ENCODE measurements at places on chromosomes 12 and 14. TPM values are rescaled to one million over a fixed set of nuclear protein-coding genes. Genes with fewer than 3 reads are reported as not detected.
A peak's percentile ranks its signal among the peaks of the same experiment; 100 is the strongest.

VRK1 gene
- total RNA-seq = 70.4 TPM

METTL17 gene
- 93.7 TPM for total RNA-seq

CDKN1B gene
- 49.0 TPM for total RNA-seq

DAO gene
- not detected for total RNA-seq

TMEM233 gene
- total RNA-seq = not detected

DNA sequence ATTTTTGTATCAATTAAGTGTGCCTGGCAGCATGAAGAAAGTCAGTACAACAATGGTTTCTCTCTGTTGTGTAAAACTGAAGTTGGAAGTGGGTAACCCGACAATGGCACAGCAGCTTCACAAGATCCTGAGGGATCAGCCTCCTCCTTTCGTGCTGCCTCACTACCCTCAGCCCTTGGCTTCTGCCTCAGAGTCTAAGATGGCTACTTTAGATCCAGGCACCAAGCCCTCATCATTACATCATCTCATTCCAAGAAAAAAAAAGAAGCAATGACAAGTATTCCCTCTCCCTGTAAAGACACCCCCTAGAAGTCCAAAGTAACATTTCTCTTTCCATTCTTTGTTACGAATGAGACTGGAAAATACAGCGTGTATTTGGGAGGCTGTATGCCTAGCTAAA, 92.6 kb downstream of the DNAI7 start:
- H3K4me1 ChIP-seq = no peaks in the 10 kb centered on the region
- H3K27ac ChIP-seq = no peak overlapping the region
- no peak overlapping the region for H3K4me3 ChIP-seq
- no peak for DNase-seq
- peaks cover 32% of the 10 kb centered on the region for H3K36me3 ChIP-seq

- H3K4me3 ChIP-seq = peak overlapping the region; percentile 13
- peak overlapping the region; percentile 85 for H3K27ac ChIP-seq
- H3K27me3 ChIP-seq = no peaks in the 10 kb centered on the region
- DNase-seq = no peak
Observed at GRCh38 chr12:92912052-92912451, 17.0 kb downstream of the EEA1 start.

DNA sequence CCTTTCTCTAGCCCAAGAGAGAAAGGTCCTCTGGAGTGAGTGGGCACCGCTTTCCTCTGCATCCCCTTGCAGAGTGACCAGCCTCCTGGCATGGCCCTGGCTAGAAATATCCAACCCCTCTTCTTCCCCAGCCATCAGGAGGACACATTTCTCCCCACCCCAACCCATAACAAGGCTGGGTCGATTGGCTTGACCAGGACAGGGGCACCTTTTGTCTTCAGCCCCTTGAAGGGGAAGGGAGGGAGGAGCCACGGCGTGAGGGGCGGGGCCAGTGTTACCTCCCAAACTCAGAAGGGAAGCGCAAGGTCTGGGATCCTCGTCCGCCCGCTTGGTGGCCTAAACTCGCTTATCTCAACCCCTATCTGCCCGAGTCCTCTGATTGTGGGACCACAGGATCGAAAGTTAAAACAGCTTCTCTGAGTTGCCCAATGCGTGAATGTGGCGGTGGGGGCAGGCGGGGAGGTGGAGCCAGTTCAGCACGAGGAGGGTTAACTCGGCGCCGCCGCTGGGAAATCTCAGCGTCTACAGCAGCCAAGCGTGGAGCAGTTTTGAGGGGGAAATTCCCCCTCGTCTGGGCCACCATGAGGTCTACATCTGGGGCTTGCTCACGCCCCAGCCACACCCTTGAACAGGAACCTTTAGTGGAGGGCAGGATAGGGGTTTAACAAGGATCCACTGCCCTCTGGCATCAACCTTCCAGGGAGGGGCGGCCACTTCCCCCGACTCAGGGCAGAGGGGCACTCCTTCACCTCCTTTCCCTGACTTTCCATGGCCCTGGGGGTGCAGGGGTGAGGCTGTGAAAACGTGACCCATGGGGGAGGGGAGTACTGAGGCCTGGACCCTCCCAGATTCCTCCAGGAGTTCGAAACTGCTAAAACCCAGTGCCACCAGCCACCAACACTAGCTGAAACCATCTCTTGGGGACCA, 795 bp downstream of the STAT6 start:
- peaks cover 37% of the 10 kb centered on the region for H3K4me1 ChIP-seq
- H3K4me3 ChIP-seq = peak overlapping the region; percentile 94
- no peaks in the 10 kb centered on the region for H3K27me3 ChIP-seq
- peaks cover 49% of the 10 kb centered on the region for H3K36me3 ChIP-seq
- DNase-seq = peak; percentile 61
- H3K27ac ChIP-seq = peak overlapping the region; percentile 95

- no peak overlapping the region for H3K27ac ChIP-seq
- H3K4me1 ChIP-seq = peaks cover 9% of the 10 kb centered on the region
- H3K36me3 ChIP-seq = no peaks in the 10 kb centered on the region
Observed at GRCh38 chr12:123058481-123058880, 78.0 kb downstream of the ARL6IP4 start.

- no peak overlapping the region for H3K4me3 ChIP-seq
- H3K36me3 ChIP-seq = peaks cover 2% of the 10 kb centered on the region
- H3K4me1 ChIP-seq = peaks cover 8% of the 10 kb centered on the region
Observed at GRCh38 chr12:50914872-50915484, 37.4 kb upstream of the HIGD1C start.

- no peak overlapping the region for H3K4me3 ChIP-seq
- DNase-seq = no peak
- H3K27ac ChIP-seq = no peak overlapping the region
- H3K36me3 ChIP-seq = no peaks in the 10 kb centered on the region
Observed at GRCh38 chr12:78571953-78572352, 292.6 kb upstream of the SYT1 start.

- H3K27ac ChIP-seq = peak overlapping the region; percentile 86
- peaks cover 26% of the 10 kb centered on the region for H3K4me1 ChIP-seq
- H3K36me3 ChIP-seq = peaks cover 23% of the 10 kb centered on the region
- no peak for DNase-seq
Observed at GRCh38 chr12:93466625-93467350, 526 bp upstream of the MRPL42 start.

DNA sequence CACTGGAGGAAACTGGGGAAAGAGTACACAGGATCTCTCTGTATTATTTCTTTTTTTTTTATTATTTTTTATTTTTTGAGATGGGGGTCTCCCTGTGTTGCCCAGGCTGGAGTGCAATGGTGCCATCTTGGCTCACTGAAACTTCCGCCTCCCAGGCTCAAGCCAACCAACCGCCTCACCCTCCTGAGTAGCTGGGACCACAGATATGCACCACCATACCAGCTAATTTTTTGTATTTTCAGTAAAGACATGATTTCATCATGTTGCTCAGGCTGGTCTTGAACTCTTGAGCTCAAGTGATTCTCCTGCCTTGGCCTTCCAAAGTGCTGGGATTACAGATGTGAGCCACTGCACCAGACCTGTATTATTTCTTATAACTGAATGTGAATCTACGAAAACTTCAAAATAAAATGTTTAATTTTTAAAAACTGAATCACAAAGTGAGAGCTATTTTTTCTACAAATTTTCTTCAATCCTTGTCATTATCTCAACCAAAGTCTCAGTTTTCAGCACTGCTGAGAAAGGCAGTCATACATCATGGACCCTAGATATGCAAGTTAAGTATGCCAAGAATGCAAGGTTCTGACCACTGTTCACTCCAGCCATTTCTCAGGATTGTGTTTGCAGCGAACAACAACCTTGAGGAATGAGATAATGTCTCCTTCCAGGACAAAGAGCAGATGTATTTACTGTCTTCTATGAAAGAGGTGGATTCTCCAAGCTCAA, 2.4 kb downstream of the EAPP start:
- no peaks in the 10 kb centered on the region for H3K27me3 ChIP-seq
- H3K4me3 ChIP-seq = no peak overlapping the region
- peaks cover 30% of the 10 kb centered on the region for H3K36me3 ChIP-seq

DNA sequence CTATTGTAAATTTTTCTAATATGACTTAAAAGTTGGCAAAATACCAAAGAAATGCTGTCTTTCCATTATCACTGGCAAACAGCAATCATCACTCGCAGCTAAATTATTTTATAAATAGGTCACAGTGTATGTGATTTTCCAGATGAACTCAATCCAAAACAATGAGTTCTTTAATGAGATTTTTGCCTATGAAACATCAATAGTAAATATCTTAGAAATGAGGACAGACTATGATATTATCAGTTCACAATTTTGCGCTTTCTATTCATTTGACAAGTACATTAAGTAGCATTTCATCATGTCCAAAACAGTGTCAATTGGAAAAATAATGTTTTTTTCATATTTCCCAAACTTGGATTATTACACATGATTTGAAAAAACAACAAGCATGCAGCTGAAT, 65.7 kb downstream of the PIK3C2G start:
- H3K4me1 ChIP-seq = no peaks in the 10 kb centered on the region
- H3K36me3 ChIP-seq = no peaks in the 10 kb centered on the region
- no peak overlapping the region for H3K27ac ChIP-seq
- no peaks in the 10 kb centered on the region for H3K27me3 ChIP-seq
- DNase-seq = no peak
